ENCODE measurements at places on chromosomes 5 and 9.

- peak; percentile 88 for DNase-seq
Observed at GRCh38 chr5:151684690-151685361, 1.9 kb downstream of the SPARC start.

- DNase-seq = peak; percentile 72
Observed at GRCh38 chr9:16180546-16180945, 627.7 kb downstream of the CCDC171 start.

GRCh38 chr5:93578813-93579691 lies 2.0 kb downstream of the NR2F1-AS1 start:
- no peak for DNase-seq

DNA sequence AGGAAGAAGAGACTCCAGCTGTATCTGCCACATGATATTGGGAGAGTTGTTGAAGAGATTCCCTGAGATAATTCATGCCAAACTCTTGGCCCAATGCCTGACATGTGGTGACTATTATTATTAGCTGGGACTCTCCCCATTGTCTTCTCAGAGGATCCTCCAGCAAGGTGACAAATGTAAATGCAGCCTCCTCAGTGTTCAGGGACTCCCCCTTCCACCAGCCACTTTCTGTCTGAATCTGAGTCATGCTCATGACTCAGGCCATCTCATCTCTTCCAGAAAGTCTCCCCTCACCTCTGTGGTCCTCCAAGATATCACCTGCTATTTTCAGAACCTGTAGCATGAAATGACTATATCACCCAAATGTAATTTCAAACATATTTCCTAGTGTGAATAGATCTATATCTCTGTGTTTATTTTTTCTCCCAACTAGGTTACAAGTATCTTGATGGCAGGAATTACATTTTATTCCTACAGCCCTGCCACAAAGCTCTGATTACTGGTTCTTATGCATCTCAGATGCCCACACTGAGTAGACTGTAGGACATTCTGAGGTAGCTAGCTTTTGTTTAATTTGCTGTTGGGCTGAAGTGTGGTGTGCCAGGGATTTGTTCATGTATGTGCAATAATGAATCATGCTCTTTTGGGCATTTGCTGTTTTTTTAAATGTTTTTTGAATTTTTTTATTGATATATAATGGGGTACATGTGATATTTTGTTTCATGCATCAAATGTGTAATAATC lies 126.6 kb upstream of the IL12B start:
- DNase-seq = peak; percentile 92

GRCh38 chr5:71589903-71590302 lies 2.8 kb downstream of the MCCC2 start:
- DNase-seq = no peak

Measured in Caki2 (cell line).